IPS DF 19.7 (cell line): ENCODE measurements at places on chromosomes 12 and 14.

DNA sequence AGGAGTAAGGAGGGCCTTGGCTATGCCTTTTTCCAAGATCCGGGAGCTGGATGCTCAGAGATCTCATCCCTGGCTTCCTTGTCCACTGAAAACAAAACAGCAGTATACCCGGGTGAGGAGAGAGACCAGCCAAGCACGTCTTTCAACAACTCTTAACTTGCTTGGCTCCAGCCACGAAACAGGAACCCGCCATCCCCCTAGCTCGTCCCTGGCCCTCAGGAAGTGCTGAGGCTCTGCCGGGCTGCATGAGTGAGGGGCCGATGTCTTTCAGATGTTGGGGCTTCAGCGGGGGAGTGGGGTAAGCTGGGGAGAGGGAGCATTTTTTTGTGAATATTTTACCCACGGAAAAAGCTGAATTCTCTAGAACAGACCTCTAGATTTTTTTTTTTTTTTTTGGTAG, 231.1 kb downstream of the CACNA1C start:
- DNase-seq, result no peak

DNA sequence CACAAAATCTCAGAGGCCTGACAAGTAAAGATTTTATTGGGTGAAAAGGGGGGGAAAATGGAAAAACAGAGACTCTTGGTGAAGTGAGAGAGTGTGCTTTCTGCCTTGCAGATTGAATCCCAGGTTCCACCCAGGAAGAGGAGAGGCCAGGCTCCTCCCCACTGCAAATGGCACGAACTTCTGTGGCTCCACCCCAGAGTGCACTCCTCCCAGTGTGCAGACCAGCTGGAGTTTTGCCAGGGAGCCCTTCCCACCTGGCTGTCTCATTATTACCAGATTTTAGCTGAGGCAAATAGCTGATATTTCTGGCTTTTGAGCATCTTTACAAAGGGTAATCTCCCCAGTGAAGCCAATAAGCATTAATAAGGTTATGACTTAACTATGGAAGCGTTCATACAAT, 51.9 kb downstream of the TESPA1 start:
- DNase-seq, result no peak

DNA sequence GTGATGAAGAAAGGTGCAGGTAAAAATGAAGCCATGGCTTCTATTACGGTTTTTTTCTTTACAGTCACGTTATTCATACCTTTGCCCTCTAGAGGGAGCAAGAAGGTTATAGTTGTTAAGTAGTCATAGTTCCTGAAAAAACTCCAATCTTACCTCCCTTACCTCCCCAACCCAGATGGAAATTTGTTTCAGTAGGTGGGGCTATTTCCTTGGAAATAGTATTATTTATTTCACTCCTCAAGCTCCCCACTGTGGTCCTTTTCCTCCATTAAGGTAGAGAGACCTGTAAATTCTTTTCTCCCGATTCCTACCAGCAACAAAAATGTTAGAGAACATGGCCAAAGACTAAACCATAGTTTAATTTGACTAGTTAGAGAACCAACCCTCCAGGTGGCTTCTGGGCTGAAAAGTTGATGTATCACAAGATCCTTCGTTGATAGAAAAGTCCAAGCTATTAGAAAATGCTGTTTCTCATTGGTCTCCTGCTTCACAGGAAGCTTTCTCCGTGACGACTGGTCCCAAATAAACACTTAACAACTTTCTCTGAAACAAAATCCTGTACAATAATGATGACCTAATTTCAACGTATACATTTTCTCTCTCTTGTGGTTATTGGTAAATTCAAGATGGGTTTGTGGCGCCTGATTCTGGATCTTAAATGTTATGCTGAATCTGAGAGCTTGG, 43.5 kb downstream of the TMX1 start:
- DNase-seq, result peak; percentile 42

- no peak for DNase-seq
These were observed 24.0 kb downstream of the FAM222A start for GRCh38 chr12:109737631-109738030.

- DNase-seq, result no peak
These were observed 44.4 kb upstream of the GPR68 start for GRCh38 chr14:91288876-91289275.
